Stimulated activated CD4-positive, alpha-beta T cell treated with anti-CD3 and anti-CD28 coated beads, Interleukin-4, amount 100 ng/mL, for 24 hours (primary cell): ENCODE measurements at places on chromosomes 6 and 20.

GRCh38 chr6:6661684-6662083 lies 73.2 kb downstream of the LY86 start:
- no peak for DNase-seq

DNA sequence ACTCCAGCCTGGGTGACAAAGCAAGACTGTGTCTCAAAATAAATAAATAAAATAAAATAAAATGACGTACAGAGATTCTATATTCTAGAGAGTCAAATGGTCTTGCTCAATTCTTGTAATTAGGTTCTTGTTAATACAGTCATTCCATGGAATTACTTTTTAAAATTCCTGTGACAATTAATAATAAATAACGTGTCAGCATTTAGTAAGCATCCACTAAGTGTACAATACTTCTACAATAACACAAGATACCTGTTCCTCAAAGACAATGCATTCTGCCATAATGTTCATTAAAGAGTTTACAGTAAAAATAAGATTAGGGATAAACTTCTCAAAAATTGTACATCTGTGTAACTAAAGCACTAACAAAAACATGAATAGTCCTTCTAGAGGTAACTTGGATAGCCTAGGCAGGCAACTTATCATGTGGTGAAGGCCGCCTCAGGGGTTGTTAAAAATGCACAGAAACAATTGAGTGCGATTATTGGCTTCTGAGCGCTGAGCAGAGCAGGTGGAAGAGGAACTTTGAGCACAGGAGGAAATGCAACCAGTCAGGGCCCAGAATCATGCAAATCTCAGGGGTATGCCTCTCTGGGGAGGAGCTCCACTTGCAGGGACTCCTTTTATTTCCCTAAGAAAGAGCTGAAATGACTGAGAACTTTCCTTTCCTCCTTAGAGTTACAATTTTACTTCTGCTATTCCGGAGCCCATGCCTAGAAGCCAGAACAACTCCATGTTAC lies 37.1 kb downstream of the QRSL1 start:
- no peak for DNase-seq

GRCh38 chr20:59802471-59803221 lies 130.8 kb downstream of the SYCP2 start:
- no peak for DNase-seq

DNA sequence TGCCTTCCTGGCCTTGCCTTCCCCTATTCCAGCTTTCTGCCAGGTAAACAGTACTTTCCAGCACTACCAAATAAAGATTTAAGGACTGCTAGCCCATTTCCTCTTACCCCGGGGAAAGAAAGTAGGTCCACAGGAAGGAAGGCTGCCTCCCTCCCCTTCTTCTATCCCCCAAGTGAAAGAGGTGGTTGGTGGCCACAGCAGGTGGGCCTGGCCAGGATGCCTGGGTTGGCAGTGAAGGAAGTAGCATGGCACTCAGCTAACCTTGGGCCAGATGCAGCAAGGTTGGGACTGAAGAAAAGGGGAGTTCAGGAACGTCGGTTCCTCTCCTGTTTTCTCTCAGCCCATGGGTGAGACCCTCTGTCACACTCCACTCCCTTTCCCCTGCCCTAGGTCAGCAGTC lies 8.9 kb downstream of the NFKBIL1 start:
- DNase-seq: no peak

GRCh38 chr6:75893058-75893775 lies 144.2 kb downstream of the MYO6 start:
- no peak for DNase-seq

GRCh38 chr20:21665687-21666446 lies 39.6 kb upstream of the PAX1 start:
- DNase-seq: no peak

DNA sequence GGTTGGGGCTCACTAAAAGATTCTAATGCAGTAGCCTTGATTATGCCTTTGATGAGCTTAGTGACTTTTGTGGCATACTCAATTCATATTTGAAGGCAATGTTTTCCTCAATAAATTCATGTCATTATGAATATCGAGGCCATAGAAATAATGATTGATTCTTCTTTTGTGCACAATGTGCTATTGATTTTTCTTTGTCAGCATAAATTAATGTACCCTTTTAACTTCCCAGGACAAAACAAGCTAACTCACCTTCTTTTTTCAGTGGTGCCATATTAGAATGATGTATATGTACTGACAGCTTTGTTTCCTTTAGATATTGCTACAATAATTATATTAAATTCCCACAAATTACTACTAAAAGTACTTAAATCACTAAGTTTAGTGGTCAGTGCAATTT lies 484.3 kb upstream of the HS3ST5 start:
- DNase-seq: no peak

GRCh38 chr20:32466739-32467505 lies 108.8 kb downstream of the ASXL1 start:
- no peak for DNase-seq

- no peak for DNase-seq
Observed at GRCh38 chr20:37473249-37474000, 47.6 kb upstream of the NNAT start.

DNA sequence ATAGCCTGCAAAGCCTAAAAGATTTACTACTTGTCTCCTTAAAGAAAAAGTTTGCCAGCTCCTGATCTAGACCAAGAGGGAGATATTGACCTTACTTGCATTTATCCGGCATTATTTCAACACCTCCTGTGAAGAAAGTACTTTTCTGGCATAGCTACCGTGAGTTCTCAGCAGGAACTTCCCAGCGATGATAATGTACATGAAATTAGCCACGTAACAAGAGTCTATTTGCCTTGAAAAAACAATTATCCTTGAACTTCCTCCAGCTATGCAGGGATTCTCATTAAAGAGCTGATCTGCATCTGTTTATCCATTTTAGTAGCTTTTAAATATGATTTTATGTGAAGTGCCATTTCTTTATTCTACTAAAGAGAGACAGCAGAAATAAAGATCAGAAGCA lies 41.7 kb downstream of the ALDH5A1 start:
- DNase-seq: no peak

- no peak for DNase-seq
Observed at GRCh38 chr6:105603788-105604586, 201.1 kb upstream of the PREP start.

- DNase-seq: no peak
Observed at GRCh38 chr20:40865095-40865494, 163.5 kb upstream of the TOP1 start.

DNA sequence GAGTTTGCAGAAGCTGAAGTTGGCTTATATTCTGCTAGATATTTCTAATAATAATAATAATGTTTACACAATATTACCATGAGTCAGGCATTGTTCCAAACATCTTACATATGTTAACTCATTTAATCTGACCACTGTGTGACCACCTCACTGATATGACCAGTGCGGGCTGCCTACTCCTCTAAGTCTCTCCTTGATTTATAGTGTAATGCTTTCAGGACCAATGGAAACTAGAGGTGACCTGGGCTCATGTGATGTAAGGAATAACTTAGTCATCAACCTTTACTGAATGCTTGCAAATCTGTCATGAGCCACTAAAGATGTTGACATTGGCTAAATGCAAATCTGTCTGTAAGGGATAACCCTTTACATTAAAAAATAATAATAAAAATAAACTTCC lies 51.1 kb upstream of the GPR6 start:
- no peak for DNase-seq

GRCh38 chr6:73858376-73858775 lies 162.4 kb downstream of the CD109 start:
- DNase-seq: no peak

- no peak for DNase-seq
Observed at GRCh38 chr6:139759086-139759485, 384.6 kb upstream of the CITED2 start.

DNA sequence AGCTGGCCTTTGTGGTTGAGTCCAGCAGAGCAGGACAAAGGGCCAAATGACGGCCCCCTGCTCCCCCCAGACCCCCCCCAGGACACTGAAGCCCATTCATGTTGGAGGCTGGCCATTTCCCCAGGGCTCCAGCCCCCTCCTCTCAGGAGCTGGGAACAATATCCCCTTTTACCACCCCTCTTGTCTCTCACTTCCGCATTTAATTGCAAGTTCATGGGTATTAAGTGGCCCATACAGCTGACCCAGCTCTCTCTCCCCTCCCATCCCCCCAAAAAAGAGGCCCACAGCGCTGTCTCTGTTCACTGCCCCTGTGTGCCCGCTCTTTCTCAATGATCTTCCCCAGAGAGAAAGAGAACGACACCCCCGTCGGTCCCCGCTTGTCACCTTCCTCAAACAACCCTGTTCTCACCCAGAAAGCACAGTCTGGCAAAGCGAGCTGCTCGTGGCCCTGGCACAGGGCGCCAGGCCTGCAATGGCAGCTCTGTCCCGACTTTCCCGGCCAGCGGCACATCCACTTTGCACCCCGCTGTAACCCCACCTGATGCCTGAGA lies 30.4 kb downstream of the PREX1 start:
- DNase-seq: no peak

GRCh38 chr6:82875573-82876185 lies 190.0 kb downstream of the UBE3D start:
- no peak for DNase-seq

DNA sequence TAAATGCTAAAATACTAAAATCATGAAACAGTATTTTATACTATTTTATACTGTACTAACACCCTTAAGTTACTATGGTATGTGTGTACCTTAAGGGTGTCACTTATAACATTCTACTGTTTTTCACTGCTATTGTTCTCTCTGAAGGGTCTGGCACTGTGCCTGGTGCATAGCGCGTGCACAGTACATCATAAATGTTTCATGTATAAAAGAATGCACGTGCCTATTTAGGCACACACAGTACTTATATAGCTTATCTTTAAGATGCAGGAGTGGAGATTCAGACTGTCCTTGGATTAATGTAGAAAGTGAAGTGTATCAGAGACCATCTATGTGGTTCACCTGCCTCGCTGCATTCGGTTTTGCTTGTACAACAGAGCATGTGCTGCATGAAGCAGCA lies 64.0 kb upstream of the SGK1 start:
- DNase-seq: no peak

DNA sequence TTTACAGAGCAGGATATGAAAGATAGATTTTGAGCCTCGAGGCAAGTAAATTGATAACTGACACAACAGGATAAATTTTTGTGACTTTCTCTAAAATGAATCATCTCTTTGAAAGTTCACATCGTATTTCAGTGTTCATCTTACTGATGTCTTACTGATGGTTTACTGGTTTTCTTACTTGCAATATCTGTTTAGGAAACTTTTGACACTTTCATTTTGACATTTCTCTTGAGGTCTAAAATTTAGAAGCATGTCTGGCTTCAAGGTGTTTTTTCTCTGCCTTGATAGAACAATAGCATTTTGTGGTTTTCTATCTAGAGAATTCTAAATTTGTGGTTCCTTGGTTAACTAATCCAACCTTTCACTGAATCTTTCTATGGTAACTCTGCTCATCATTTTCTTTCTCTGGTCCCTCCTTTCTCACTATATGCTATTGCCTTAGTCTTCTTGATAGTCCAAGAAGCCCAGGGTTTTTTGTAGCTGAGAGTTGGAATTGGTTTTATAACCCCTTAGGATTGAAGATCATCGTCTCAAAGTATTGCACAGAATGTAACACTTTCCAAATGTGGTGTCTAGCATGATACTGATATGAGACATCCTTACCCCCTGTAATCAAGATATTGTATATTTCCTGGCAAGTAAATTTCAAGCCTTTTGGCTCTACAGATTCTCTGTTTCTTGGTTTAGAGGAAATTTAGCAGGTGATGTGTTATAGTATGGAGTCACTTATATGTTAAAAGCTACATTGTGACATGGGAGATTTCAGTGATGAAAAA lies 98.7 kb downstream of the RNF144B start:
- DNase-seq: no peak

DNA sequence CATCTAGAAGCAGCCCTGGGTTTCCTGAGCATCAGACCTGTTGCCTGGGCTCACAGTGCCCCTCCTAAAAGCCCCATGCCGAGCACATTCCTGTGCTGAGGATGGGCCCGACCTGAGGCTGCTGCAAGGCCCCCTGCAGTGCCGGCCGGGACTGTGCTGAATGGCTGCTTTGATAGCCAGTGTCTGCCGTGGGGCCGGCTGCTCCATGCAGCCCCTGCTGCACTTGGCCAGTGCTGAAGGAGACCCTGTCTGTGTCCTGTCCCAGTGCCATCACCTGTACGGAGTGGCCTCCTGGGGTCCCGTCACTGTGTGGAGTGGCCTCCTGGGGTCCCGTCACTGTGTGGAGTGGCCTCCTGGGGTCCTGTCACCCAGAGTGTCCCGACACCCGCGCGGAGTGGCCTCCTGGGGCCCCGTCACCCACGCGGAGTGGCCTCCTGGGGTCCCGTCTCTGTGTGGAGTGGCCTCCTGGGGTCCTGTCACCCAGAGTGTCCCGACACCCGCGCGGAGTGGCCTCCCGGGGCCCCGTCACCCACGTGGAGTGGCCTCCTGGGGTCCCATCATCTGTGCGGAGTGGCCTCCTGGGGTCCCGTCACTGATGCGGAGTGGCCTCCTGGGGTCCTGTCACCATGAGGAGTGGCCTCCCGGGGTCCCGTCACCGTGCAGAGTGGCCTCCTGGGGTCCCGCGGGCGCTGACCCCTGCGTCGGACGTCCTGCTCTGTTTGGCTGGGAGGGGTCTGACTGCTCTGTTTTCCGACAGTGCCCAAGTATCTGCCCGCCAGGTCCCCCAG lies 7.0 kb downstream of the COL9A3 start:
- no peak for DNase-seq

DNA sequence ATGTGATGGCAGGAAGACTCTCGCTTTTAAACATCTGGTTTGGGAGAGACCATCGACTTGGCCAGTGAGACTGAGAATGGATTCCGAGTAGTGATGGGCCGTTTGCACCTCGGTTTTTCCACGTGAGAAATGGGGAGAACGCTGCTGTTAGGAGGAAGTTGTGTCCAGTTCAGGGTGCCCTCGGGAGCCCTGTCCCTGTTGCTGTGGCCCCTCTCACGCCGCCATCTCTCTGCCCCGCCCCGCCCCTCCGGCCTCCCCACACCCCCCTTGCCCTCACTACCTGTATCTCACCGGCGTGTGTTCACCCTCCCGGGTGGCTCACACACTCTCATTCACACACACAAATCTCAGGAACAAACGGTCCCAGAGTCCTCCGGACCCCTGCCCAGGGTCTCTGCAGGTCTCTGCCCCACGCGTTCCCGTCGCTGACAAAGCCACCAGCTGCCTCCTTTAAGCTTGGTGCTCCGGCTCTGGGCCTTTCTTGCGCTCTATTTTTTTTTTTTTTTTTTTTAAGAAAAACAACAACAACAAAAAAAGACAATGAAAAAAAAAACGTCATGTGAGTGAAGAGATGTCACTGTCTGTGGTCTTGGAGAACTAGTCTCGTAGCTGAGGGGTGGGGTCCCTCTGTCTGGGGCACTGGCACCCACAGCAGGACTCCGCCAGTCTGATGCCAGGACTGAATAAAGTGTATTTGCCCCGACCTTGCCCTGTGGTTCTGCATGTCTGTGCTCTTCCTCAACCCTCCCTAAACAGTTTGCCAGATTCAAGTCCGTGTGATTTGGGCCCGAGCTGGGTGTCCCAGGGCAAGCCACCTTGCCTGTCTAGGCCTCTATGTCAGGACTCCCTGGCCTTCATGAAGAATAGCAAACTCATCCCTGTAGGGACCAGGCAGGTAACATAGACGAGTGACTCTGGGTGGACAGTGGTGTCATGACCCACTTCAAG lies 2.9 kb downstream of the SOX12 start:
- DNase-seq: no peak
